ENCODE measurements at places on chromosomes 11 and 22.

- no peak for DNase-seq
These were observed 46.8 kb downstream of the PAMR1 start for GRCh38 chr11:35478471-35479091.

DNA sequence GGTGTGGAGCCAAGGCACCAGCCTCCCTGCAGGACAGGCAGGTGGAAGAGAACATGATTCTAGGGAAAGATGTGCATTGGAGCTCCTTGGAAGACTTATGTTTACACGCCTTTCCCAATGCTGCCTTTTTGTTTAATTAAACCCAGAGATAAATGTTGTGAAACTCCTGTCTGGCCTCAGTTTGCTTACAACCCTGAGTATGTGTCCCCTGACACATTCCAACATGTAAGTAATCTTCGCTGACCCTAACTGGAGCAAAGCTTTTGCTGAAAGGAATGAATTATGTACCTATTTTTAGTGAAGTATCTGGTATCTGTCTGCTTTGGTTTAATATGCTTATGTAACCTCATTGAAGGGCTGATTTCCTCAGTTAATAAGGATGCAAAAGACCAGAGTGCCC lies 56.7 kb downstream of the APIP start:
- DNase-seq: no peak

- no peak for DNase-seq
These were observed 25.1 kb upstream of the TMA7B start for GRCh38 chr22:39935116-39935515.

GRCh38 chr11:35995681-35996271 lies 51.9 kb downstream of the LDLRAD3 start:
- no peak for DNase-seq

DNA sequence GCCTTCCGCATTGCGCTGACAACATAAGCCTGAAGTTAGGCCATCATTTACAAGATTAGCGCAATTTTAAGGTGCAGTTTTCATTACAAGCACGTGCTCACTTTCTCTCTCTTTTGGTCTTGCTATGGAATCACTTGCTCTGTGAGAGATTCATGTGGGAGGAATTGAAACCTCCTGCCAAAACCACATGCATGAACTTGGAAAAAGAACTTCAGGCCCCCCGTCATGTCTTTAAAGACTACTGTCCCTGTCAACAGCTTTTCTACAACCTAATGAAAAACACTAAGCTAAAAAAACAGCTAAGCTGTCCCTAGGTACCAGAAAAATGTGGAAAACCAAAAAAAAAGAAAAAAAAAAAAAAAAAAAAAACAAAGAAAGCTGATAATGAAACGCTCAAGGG lies 1707.6 kb upstream of the RAG2 start:
- DNase-seq: no peak

Measured in epithelial cell of proximal tubule (primary cell).